ENCODE measurements at places on chromosomes 16 and 17.

GRCh38 chr16:4847774-4848587 is 700 bp downstream of the UBN1 start:
- peak; percentile 44 for DNase-seq

DNA sequence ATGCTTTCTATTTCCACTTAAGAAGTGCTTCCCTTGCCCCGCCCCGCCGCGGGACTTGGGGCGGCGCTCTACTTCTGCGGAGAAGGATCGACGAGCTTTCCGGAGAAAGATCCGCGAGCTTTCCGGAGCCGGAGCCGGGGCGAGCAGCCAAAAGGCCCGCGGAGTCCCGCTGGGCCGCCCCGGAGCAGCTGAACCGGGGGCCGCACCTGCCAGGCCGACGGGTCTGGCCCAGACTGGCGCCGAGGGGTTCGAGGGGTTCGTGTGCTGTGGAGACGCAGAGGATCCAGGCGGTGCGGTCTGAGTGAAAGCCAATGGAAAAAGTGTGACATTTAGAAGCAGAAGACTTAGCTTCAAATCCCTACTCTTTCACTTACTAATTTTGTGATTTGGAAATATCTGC is 50.8 kb downstream of the TBC1D26 start:
- no peak for DNase-seq

DNA sequence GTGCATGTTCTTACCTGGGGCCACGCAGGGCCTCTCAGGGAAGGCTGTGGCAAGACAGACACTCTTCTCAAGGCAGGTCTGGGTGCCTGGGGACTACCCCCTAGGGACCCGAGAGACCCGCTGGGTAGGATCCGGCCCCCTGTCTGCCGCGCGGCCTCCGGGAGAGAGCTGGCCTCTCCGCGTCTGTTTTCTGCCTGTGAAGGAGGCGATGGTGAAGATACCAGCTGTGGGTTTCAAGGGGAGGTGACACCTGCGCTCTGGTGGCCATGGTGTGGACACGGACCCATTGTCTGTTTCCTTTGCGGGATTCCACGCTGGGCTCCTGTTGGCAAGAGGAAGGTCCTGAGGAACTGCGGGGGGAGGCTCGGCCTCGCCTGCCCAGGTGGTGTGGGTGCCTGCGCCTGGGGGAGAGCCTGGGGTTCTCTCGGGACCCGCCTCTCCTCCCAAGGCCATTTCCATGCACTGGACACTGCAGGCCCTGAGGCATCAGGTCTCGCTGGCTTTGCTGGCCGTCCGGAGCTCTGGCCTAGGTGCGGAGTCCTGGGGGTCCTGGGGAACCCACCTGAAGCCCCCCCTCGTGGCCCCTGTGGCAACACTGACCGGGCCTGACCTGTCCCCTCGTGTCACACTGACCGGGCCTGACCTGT is 12.2 kb upstream of the METRNL start:
- no peak for DNase-seq

GRCh38 chr17:54967621-54968261 is 713 bp downstream of the COX11 start:
- DNase-seq = peak; percentile 61

- no peak for DNase-seq
Observed at GRCh38 chr17:36645422-36645821, 44.0 kb downstream of the MRM1 start.
